Stimulated activated CD8-positive, alpha-beta memory T cell treated with anti-CD3 and anti-CD28 coated beads, Interleukin-2, amount 100 ng/mL, for 1 hour (primary cell): ENCODE measurements at places on chromosomes 13 and 19.

DNA sequence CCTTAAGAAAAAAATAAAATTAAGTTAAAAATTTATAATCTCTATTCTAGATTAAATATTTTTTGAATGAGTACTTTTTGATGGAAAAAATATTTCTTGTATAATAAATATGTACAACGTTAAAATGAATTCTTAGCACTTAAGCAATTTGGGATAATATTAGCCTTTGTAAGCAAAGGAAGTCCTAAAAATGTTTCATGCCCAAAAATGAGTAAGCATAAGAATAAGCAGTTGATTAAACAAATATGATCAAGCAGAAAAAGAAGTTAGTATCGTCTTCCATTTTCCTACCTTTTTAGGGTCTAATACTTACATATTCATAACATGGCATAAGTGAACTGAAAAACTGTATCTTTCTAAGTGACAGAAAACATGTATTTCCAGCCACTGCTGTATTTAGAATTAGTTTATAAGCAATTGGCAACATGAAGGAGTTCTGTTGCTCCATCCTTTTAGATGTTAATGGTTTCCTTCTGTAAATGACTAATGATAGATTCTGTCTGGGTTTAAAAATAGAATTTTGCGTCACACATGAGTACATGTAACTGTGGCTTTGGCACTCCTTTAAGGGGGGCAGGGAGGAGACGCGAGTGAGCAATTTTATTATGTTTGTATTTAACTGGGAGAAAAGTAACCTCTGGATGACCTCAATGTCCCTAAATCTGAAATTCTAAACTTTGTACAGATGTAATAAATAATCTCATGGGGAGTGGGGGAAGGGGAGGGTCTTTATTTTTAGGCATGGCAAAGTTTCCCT lies 237.4 kb downstream of the RGCC start:
- DNase-seq: no peak

DNA sequence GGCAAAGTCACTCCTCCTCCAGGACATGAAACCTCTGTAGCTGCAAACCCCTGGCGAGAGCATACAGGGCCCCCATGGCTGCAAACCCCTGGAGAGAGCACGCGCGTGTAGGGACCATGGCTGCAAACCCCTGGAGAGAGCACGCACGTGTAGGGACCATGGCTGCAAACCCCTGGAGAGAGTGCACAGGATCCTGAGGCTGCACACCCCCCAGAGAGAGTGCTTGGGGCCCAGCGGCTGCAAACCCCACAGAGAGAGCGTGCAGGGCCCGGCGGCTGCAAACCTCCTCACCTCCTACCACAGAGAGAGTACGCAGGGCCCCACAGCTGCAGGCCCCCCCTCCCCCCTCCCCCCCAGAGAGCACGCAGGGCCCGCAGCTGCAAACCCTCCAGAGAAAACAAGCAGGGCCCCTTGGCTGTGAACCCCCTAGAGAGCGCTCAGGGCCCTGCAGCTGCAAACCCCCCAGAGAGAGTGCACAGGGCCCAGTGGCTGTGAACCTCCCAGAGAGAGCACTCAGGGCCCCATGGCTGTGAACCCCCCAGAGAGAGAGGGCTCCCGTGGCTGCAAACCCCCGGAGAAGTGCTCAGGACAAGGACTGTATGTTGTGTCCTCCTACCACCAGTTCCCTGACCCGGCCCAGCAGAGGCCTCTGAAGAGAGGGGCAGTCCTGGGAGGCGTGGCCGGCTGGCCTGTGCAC lies 7.3 kb downstream of the ADPRHL1 start:
- no peak for DNase-seq

- DNase-seq: no peak
Measured at GRCh38 chr19:12769689-12770088, 5.7 kb downstream of the HOOK2 start.

GRCh38 chr19:34265221-34265650 lies 10.9 kb downstream of the GARRE1 start:
- no peak for DNase-seq

- DNase-seq: no peak
Measured at GRCh38 chr13:74929436-74929835, 552.5 kb downstream of the TBC1D4 start.

- no peak for DNase-seq
Measured at GRCh38 chr13:83295686-83296085, 586.6 kb downstream of the SLITRK1 start.

GRCh38 chr19:18491995-18492953 lies 29.6 kb downstream of the ELL start:
- no peak for DNase-seq

DNA sequence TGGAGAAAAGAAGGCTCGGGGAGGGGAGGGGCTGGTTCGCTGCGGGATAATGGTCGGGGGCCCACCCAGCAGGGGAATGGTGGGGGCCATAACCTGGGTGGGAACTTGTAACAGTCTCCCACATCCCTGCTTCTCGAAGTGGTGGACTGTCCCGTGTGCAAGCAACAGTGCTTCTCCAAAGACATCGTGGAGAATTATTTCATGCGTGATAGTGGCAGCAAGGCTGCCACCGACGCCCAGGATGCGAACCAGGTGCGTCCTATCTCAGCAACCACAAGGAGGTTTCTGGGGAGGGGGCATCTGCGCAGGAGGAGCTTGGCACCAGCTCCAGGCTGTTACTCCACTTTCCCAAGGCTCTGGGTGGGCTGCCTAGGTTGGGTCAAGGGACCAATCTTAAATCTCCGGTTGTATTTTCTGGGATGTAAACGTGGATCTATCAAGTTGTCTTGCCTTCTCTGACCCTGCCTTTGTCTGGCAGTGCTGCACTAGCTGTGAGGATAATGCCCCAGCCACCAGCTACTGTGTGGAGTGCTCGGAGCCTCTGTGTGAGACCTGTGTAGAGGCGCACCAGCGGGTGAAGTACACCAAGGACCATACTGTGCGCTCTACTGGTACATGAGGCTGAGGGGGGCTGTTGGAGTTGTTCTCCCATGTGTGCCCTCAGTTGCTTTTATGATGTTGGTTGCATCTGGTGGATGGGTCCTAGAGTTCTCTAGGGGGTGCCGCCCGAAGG lies 1.6 kb downstream of the TRIM28 start:
- no peak for DNase-seq

GRCh38 chr19:51882518-51882917 lies 5.2 kb downstream of the ZNF577 start:
- no peak for DNase-seq

- no peak for DNase-seq
Measured at GRCh38 chr19:35272122-35272719, 3.5 kb downstream of the USF2 start.

DNA sequence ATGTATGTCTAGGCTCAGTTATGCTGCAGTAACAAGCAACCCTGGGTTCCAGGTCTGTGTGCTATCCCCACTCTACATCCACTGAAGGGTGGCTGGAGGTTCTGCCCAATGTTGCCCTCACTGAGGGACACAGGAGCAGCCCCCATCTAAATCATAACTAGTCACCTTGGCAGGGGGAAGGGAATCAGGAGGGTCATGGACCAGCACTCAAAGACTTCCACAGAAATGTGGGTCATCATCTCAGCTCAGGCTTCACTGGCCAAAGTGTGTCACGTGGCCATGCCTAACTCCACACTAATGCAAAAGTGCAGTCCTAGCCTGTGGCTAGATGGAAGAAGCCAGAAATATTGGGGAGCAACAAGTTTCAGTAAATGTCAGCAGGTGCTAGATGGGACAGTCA lies 137.3 kb upstream of the ZNF507 start:
- no peak for DNase-seq

GRCh38 chr19:7926021-7926726 lies at the start of gene CTXN1:
CTXN1 (minus strand) TSS chr19:7926135; CDS start chr19:7925538, 597 bp downstream.
- DNase-seq: peak; percentile 69

DNA sequence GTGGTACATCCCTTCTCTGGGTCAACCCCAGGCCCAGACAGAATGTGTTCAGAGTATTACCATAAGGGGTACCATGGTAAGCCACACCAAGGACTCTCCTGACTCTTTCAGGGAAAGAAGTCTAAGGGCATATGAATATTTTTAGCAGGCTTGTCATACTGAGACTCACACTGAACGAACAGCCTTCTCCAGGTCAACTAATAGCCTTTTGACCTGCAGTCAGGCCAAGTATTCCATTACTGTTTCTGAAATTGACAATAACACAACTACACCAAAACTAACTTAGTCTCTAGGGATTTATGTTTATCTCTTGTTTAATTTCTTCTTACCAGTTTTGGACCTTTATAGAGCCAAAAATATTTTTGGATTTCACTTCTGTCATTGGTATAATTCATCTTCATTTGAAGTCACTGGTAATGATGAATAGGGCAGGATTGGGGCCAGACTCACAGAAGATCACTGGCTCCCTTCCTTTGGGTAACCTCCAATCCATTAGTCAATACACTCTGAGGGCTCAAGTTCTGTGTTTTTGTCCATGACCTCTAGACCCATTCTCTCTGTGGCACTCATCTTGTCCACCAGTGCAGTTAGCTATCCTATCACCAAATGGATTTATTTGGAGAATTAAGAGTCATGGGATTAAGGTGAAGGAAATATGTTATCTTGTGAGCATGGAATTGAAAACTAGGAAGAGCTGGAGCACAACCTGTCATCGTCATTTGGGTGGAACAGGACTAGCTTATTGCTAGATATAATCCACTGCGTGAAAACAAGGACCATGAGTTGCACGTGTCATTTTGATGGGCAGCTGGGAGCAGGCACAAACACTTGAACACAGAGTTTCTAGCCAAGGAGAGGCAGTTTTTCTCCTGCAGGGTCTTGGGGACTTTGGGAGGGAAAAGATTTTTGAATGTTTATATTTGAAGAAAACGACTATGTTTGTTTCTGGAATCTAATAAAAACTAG lies 313.3 kb downstream of the DCLK1 start:
- DNase-seq: no peak

- DNase-seq: no peak
Measured at GRCh38 chr13:25762795-25763377, 288.9 kb downstream of the SHISA2 start.

DNA sequence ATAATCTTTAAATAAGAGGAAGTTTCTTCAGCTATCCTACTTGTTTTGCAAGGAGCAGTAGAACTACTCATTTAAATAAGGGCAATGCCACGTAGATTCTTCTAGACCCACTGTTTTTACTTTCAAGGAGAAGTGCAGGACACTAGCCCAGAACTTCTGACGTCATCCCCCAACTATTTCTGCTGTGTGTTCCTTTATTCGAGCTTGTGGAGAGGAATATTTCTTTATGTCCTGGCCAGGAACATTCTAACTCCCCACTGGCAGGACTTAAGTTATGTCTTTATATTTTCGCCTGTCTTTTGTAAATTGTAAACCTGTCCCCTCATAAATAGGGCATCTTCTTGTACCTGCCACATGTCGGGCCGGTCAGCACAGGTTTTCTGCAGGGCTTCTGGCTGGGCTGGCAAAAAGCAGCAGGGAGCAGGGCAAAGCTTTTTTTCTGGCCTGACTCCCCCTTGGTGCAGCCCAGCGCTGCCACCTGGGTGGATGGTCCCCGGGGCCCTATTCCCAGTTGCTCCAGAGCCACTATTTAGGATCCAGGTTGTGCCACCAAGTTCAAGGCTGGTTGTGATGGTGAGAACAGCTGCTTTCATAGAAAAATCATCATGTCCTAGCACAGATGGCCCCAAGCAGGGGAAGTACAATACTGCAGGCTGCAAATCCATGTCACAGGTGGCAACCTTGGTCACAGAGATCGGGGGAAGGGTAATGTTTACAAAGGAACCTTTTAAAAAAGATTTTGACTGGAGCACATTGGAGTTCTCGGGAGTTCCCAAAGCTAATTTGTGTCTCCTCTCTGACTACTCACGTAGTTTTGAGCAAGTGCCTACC lies 1.8 kb downstream of the MBNL2 start:
- no peak for DNase-seq

GRCh38 chr13:26299168-26299750 lies 45.3 kb downstream of the CDK8 start:
- DNase-seq: no peak

DNA sequence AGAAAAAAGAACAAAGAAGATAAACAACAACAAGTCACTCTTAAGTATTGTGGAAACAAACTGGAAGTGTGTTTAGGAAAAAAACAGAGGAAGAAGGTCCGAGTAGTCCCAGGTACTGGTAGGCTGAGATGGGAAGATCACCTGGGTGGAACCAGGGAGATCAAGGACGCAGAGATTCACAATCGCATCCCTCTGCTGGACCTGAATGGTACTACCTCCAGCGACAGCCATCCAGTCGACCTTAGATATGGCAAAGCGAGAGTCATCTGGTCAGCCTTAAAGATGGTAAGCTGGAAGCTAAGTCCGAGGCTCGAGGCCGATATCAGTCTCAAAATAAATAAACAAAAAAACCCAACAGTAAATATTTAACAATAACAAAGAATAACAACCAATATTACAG lies 44.9 kb upstream of the ZNF91 start:
- DNase-seq: no peak

DNA sequence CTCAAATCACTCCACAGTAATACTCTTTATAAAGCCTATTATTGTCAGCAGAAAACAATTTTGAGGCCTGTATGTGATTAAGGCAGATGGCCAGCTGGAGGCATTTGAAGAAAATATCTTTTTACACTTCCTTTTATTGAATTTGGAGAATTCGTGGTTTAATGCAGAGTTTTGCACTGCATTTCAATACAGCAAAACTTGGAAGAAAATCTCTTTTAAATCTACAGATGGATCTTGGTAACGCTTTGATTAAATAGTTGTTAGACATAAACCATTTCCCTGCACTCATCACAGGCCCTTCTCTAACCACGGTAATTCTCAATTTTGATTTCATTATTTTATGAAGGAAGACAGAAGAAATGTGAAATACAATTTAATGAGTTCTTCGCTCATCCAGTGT lies 185.7 kb downstream of the RFC3 start:
- no peak for DNase-seq

DNA sequence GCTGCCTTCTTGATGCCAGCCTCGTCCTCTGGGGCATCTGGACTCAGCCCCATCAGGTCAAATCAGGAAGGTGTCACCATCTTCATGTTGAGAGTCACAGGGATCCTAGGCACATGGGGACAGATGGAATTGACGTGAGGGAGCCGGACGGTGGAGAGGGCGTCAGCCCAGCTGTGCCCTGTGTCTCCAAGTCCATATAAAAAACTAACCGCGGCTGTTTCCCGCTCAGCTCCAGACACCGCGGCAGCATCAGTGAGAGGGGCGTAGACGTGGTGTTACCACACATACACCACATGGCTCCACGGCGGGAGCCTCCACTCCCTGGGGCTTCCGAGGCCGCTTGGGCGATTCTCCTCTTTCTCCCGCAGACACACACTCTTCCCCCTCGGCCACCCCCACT lies 5.6 kb upstream of the PRR36 start:
- no peak for DNase-seq

DNA sequence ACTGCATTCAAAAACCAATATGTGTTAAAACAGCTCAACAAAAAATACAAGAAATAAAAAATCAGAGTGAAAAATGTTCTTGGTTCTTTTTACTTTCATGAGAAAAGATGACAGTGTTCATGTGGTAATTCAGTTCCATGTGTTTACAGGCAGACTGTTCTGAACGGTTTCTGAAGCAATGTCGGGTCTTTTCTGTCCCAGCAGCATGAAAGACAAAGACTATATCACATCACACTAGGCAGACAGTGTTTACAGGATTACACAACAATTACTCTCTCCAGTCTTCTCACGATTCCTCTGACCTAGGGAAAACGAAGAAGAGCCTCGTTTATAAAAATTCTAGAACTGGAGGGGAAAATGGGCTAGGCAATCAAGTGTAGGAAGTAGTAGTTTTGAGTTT lies 83.4 kb downstream of the UBL3 start:
- DNase-seq: no peak

GRCh38 chr19:19543640-19544039 lies 5.6 kb downstream of the CILP2 start:
- no peak for DNase-seq
